ENCODE measurements at places on chromosomes 5 and 9. TPM values are rescaled to one million over a fixed set of nuclear protein-coding genes. Genes with fewer than 3 reads are reported as not detected.

The P4HA2 gene
- total RNA-seq: 56.5 TPM

The CDH9 gene
- not detected for total RNA-seq

The NPDC1 gene
- total RNA-seq: 80.9 TPM

The FOXD1 gene
- total RNA-seq: 15.8 TPM

The VAV2 gene
- 32.4 TPM for total RNA-seq

The SPINK5 gene
- total RNA-seq: not detected

The NREP gene
- 2.2 TPM for total RNA-seq

The FOXI1 gene
- total RNA-seq: not detected

The MARCOL gene
- total RNA-seq: not detected

The CDC25C gene
- 9.1 TPM for total RNA-seq

The C5orf58 gene
- not detected for total RNA-seq

The MEGF10 gene
- total RNA-seq: not detected

The PCDHGB7 gene
- total RNA-seq: 0.06 TPM

The PCDHA9 gene
- not detected for total RNA-seq

The FBXO4 gene
- total RNA-seq: 5.4 TPM

The BNC2 gene
- total RNA-seq: 8.1 TPM

The DOCK2 gene
- total RNA-seq: 3.1 TPM

The ABLIM3 gene
- total RNA-seq: 21.0 TPM

The PTGDS gene
- 1.4 TPM for total RNA-seq

The CFAP90 gene
- 0.72 TPM for total RNA-seq

The PCDHGA6 gene
- 0.12 TPM for total RNA-seq

The MTX3 gene
- total RNA-seq: 7.8 TPM

The OTULINL gene
- 27.0 TPM for total RNA-seq

The PTGS1 gene
- 2.3 TPM for total RNA-seq

The F2RL2 gene
- 4.7 TPM for total RNA-seq

The OSMR gene
- 67.0 TPM for total RNA-seq

The PIP5KL1 gene
- total RNA-seq: 1.6 TPM

The PCDHA3 gene
- total RNA-seq: 0.90 TPM

The OR2V2 gene
- total RNA-seq: not detected

The CDX1 gene
- total RNA-seq: not detected

The TMEM215 gene
- total RNA-seq: not detected

The SPARC gene
- 15.7 TPM for total RNA-seq

The BTNL9 gene
- total RNA-seq: 1.0 TPM

The C5orf52 gene
- not detected for total RNA-seq

The SLC25A25 gene
- total RNA-seq: 7.0 TPM
